SW480 (cell line): ENCODE measurements at places on chromosomes 4 and X.

DNA sequence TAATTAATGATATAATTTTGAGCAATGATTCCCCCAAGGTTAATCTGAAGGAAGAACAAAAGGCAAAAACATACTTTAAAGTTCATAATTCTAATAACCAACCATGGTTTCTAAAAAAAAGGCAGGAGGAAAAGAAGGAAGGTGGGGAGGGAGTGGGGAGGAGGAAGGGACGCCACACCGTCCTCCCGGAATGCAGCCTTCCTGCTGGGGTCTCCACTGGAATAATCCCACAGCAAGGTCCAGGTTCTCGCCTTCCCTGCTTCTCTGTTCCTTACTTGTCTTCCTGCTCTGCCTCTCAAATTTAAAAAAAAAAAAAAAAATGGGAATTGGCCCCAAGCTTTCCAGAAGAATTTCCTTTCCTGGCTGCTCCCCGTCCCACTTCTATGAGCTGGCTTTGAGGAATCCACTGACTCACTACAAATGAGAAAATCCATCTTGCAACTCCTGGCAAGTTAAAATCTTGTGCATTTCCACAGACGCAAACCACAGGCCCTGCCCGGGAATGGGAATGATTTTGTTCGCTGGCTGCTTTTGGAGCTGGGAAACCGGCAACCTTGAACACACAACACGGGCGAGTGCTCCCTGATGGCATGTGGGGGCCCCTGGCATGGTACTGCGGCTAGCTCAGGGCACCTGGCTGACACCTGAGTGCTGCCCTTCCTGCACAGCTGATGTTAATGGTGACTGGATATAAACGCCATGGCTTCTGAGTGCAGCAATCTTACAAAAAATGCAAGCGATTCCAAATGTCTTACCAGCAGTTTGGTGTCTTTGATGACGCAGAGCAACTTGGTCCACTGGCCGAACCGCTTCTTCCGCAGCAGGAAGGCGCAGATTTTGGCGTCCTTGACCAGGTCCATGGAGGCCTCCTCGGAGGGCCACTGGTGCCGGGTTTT, 97.0 kb downstream of the AFAP1 start:
- DNase-seq: peak; percentile 64

- no peak for DNase-seq
These were observed 23.0 kb downstream of the GPR174 start for GRCh38 chrX:79167462-79167861.

- peak; percentile 8 for DNase-seq
These were observed 118.7 kb upstream of the AP1S2 start for GRCh38 chrX:15973299-15973698.

GRCh38 chr4:183788308-183788905, 116.7 kb upstream of the STOX2 start:
- no peak for DNase-seq

DNA sequence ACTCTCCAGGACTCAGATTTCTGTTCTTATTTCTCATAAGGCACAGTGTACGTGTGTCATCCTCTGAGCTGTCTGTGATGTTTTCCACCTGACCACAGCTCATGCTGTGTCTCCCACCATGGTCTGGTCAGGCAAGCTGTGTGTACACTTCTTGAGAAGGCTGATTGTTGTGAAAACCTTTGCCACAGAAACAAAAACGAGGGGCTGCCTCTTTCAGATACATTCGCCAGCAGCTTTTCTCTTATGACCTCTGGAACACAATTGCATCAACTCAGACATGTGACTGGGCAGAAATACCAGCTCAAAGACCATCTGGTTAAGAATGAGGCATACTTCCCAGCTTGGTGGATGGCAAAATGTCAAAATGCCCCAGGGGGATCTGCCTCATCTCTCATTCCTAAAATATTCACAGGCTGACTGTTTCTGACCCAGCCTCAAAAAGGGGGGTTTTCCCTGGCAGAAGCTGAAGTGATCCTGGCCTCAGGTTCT, 46.1 kb downstream of the PGRMC2 start:
- DNase-seq: no peak
